ENCODE measurements at places on chromosomes 3 and 15.

DNA sequence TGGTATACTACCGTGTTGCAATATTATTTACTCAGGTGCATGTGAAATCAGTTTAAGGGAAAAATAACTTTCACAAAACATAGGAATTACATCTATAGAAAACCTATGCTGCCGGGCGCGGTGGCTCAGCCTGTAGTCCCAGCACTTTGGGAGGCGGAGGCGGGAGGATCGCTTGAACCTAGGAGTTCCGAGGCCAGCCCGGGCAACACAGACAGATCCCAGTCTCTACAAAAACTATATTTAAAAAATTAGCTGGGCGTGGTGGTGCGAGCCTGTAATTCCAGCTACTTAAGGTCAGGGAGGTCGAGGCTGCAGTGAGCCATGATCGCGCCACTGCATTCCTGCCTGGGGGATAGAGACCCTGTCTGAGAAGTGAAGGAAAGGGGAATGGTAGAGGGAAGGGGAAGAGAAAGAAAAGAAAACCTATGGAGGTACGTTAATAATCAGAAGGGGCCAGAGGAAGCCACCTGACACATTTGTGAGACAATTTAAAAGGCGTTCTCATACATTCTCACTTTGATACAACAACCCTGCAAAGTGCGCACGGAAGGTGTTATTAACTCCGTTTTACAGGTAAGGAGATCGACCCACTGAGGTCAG lies 456 bp upstream of the TMEM62 start:
- DNase-seq, result no peak

- DNase-seq, result no peak
Observed at GRCh38 chr15:22948056-22948455, 32.1 kb downstream of the CYFIP1 start.

DNA sequence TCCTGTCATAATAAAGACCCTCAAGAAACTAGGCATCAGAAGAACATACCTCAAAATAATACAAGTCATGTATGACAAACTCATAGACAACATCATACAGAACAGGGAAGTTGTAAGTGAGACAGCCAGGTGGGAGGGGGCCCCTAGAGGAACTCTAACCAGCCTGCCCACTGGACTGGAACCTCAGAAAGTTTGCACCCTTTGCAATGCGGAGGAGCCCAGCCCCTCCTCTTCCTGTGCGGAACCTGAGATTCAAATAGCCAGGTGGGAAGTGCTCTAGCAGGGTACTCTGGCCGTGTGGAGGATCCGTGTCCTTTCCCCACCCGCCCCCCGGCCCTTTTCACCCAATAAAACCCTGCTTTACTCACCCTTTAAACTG lies 387.0 kb upstream of the CBLB start:
- DNase-seq, result no peak

DNA sequence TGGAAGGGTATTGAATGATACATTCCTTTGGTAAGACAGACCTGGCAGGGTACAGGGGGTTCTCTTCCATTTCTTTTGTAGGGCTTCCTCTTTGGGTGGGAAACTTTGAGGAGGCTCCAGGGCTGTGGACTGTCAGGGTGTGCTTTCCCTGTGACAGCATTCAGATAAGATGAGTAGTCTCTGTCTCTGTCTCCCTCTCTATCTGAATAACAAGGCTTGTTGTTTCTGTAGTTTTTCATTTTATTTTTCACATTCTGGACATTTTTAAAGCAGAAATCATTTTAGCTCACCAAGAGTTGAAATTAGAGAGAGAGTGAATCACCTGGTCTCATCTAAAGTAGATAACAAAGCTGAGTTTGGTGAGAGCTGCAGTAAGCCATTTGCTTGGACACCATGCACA lies 100.8 kb upstream of the TPM1 start:
- no peak for DNase-seq

DNA sequence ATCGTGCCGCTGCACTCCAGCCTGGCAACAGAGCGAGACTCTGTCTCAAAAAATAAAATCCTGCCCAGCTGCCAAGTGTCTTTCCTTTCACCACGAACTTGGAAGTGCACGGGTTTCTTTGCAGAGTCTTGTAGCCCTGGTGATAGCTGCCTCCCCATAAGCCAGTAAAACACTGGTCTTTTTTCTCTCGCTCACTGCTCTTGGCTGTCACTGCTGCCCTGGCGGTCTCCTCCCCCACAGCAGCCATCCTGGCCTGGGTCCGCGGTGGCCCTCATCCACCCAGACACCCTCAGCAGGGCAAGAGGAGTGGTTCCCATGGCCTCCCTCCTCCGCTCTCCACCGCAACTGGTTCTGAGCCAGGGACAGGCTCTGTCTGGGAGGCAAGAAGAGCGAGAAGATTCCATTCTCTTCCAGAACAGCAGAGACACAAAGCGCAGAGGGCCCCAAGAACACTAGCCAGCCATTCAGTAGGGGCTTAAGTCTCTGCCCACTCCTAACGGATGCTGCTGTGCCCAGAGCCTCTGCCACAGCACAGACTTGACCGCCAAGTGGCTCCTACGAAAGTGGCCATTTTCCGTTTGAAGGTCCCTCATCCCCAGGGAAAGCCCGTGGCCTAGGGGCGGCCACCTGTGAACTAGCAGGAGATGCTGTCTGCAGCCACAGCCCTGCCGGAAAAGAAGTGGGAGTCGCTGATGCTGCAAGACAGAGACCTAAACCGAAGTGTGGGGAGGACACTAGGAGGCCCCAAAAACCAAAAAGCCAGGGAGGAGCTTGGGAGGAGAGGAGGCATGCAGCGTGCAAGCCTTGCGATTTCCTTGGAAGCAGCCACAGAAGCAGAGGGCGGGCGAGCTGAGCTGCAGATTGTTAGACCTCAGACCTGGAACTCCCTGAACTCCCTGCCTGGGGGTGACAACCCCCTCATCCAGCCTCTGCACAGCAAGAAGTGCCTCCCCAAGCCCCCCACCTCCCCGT lies 44.1 kb downstream of the KLHL25 start:
- peak; percentile 72 for DNase-seq

GRCh38 chr3:111767756-111768445 lies 91.2 kb upstream of the PHLDB2 start:
- no peak for DNase-seq

DNA sequence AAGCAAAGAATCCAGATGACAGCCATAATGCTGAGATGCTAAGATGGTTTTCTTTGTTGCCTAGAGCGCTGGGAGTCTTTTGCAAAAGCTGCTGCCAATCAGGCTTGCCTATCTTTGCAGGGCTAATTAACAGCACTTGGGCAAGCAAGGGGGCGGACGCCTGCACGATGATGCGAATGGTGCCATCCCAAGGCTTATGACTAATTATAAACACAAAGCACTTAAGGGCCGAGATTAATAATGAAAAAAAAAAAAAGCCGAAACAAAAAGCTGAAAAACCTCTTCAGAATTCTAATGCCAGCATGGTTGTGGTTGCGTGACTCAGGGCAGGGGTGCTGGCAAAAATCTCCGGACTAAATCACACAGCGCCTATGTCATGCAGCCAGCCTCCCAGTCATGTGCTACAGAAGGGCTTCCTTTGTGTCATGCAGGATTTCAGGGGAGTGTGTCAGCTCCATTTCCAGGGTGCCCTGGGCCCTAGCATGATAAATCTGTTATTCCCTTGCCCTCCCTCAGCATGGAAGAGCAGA lies 185.0 kb upstream of the ANKRD28 start:
- DNase-seq, result no peak

- no peak for DNase-seq
Observed at GRCh38 chr3:138374573-138375134, 26.3 kb downstream of the MRAS start.

DNA sequence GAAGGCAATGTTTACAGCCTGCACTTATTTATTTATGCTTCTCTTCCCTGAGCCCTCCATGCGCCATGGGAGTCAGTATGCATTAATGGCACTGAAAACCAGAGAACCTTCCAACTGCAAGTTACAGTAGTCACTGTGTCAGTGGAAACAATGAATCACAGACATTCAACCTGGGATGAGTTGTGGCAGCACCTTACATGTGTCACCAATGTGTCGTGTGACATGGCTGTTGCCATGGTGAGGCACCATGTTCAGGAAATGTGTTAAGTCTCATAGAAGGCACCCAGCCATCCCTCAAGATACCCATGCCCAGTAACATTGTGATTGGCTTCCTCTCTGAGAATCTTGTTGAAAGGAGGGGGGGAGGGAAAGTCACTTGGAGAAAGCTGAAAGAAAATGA lies 105.0 kb downstream of the FOXP1 start:
- DNase-seq, result no peak

DNA sequence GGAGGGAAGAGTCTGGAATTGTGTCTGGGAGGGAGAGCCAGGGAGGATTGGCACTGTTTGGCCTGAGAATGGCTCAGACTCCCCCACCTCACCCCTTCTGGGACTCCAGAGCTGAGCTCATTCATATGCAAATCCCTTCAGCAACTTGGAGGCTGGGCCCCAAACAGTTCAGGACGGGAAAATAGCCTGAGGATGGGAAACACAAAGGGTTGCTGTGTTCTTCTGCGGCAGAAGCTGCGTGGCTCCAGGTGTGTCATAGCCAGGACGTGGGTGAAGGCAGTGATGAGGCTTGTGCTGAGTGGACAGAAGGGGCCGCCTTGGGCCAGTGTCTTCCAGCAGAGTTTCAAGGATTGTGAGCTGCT lies 16.6 kb downstream of the MASP1 start:
- no peak for DNase-seq

- DNase-seq, result no peak
Observed at GRCh38 chr3:4986175-4986781, 7.0 kb downstream of the BHLHE40 start.

GRCh38 chr3:16614033-16615031 lies 9.1 kb upstream of the DAZL start:
- DNase-seq, result no peak

- no peak for DNase-seq
Observed at GRCh38 chr3:36172699-36173098, 207.6 kb upstream of the STAC start.

GRCh38 chr3:43857361-43858293 lies 166.9 kb downstream of the ABHD5 start:
- DNase-seq, result no peak

GRCh38 chr15:47754312-47754711 lies 37.0 kb downstream of the SEMA6D start:
- DNase-seq, result no peak

DNA sequence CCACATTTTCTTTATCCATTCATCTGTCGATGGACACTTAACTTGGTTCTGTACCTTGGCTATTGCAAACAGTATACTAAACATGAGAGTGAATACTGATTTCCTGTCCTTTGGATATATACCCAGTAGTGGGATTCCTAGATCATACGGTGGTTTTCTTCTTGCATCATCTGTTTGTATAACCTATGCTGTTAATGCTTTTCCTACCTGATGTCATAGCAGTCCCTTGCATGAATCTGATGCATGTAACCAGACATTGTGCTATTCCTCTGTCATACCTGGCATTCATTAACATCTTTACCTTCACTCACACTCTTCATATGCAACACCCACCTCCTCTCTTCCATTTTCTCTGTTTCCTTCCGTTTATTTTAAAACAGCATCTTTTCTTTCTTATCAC lies 185.2 kb downstream of the KLHL25 start:
- no peak for DNase-seq

DNA sequence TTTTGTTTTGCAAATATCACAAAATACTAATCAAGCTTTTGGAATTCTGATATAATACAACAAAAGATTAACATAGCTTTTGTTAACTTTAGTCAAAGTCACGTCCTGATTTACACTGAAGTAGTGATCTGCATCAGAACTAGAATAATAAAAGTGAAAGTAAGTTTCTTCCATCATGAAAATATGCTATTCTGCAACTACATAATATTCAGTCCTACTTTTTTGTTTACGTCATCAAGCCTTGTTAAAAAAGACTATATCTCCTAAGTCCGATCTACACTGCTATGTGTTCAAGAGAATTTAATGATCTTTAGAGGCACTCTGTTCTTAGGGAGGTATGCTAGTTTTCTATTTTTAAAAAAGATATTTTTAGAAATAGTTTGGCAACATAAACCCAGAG lies 330.1 kb downstream of the ARPP21 start:
- DNase-seq, result no peak

DNA sequence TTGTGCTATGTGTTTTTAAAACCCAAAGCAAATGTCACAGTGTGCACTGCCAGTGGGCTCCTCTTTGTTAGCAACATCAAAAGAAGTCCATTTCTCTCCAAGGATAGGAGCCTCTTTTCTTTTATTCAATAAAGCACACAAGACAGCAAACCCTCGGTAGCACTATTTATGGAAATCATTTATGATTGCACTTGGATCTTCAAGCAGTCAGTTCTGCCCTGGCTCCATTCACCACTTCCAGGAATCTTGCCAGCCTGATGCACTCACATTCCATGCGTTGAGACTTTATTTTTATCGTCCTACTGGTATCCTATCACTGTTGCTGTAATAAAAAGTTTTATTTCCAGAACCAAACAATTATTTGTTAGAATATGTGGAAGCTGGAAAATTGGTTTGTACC lies 412.1 kb downstream of the TBL1XR1 start:
- DNase-seq, result peak; percentile 78

DNA sequence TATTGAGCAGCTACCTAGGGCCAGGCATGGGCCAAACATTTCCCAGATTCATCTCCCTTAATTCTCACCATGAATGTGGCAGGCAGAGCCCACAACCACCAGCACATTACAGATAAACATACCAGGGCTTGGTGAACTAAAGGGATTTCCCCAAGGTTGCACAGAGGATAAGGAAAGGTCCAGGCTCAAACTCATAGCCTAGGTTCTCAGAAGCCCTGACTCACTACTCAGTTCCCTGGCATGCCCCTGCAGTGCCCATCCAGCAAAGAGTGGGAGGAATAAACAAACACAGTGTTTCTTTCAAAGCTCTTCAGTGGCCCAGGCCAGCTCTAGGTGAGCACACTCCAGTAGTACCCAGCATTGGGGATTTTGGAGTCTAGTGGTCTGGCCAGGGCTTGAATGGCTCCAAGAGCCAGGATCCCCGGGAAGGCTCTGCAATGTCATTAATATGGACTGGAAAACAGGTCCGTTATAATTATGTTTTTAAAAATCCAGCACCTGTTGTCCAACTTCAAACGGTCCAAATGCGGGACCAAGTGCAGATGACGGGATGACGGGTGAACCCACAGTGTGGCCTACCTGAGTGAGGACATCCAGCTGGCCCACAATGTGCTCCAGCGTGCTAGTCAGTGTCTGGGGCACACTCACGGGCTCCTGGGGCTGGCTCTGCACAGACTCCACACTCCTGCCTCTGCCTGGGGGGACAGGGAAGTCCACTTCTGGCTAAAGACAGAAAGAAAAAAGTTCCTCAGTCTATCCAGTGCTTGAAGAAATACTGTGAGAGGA lies 39.8 kb upstream of the DUSP7 start:
- no peak for DNase-seq

DNA sequence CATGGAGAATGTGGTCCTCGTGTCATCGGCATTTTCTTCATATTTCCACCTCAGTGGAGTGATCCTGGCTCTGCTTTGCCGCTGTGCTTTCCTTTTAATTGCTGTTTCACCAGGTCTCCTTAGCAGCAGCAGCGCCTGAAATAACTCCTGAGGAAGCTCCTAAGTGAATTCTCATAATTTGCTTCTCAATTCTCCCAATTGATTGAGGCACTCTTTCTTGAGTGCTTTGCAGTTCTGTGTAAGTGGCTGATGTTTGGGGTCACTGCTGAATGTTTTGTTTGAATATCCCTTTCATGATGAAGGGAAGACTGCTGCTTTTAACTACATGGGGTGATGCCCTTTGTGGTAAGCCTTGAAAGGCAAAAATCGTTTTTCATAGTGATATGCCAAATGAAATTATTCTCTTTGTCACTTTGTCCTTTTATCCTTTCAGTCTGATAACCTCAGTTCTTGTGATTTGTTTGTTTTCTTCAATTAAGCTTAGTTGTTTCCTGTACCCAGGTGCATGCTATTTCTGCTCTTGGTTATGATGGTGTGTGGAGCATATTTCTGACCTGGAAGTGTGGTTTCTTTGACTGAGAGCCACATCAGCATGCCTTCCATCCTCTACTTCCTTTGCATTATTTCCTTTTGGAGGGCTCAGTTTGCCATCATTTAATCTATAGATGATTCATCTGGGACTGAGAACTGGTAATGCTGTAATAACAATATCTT lies 36.7 kb downstream of the HMG20A start:
- DNase-seq, result no peak

Data from posterior cingulate gyrus (tissue), 11 donors.